Glomerular endothelial cell (primary cell): ENCODE measurements at places on chromosomes 7 and 10. TPM values are rescaled to one million over a fixed set of nuclear protein-coding genes. Genes with fewer than 3 reads are reported as not detected.

Gene ZNF107
- total RNA-seq: 2.2 and 5.3 TPM in 2 replicates

Gene MKI67
- total RNA-seq: 8.9 and 25.0 TPM in 2 replicates

Gene HOXA3
- 5.5 and 6.1 TPM in 2 replicates for total RNA-seq

Gene VAX1
- total RNA-seq: not detected in 2 replicates

Gene PRKG1
- total RNA-seq: 1.6 and 4.9 TPM in 2 replicates

Gene ASCC1
- total RNA-seq: 23.8 and 26.3 TPM in 2 replicates

Gene PNLIPRP1
- not detected in 2 replicates for total RNA-seq
